ENCODE measurements at places on chromosomes 2 and 18.

DNA sequence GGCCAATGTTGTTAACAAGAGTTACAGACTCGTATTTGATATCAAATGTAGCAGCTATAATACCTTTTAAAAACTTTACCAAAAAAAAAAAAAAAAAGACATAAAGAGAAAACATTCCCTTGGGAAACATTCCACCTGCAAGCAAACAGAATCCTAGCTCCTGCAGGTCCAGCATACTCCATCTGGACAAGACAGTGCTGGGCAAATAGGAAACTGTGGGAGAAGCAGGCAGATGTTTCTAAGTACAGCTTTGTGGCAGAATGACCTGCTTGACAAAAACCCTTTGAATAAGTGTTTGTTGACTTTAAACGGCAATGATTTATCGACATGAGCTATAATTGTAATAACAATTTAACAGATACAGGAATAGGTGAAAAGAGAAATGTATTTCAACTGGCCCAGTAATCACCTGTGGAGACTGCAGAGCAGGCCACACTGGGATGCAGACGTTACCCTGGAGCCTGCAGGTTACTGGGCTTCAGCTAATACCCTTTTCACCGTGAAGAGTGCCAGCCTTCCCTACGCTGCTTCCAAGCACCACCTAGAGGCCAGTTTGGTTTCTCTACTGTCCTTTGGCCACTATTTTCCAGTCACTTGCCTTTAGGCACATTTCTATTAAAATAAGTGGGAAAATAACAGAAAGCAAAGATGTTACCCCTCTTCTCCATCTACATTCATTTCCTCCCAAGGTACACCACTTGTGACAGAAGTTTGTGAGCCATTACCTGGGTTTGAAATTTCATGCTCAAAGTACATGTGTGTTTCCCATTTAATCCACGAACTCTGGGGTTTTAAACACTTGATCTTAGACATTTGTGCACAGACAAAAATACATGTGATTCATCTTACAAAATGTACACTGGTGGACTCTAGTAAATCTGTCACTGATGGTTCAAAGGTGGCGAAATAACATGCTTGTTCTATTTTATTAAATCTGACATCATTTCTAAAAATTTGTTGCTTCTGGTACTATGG is 96.9 kb upstream of the ZNF397 start:
- peak; percentile 38 for DNase-seq

GRCh38 chr2:118881490-118882129 is 34.2 kb upstream of the EN1 start:
- DNase-seq, result no peak

DNA sequence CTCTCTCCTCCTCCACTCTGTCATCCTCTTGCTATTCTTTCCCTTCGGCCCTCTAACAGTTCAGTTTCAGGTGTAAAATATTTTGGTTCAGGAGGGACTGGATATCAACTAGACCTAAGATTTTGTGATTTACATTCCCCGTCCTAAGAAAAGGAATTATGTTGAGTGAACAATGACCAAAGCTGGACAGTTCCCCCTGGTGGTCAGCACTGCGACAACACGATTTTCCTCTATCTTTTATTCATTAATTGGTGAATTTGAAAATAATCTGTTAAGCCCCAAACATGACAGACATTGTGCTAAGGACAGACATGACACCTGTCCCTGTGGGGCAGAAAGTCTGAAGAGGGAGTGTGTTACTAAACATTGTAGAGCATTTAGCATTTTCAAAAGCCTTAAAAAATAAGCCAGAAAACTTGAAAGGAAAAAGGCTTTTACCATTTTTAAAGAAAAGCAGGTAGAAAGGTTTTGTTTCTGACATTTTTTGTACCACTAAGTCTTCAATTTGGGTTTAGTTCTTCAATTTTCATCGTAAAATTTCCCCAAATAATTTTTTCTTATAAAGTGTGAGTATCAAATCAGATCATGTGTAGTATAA is 28.4 kb upstream of the GTF2A1L start:
- DNase-seq, result no peak

GRCh38 chr2:26477126-26477910 is 606 bp downstream of the OTOF start:
- no peak for DNase-seq

- DNase-seq, result no peak
Observed at GRCh38 chr2:240585101-240585500, 1.4 kb upstream of the CAPN10 start.

GRCh38 chr2:73699437-73699836 is 37.7 kb downstream of the TPRKB start:
- DNase-seq, result no peak

DNA sequence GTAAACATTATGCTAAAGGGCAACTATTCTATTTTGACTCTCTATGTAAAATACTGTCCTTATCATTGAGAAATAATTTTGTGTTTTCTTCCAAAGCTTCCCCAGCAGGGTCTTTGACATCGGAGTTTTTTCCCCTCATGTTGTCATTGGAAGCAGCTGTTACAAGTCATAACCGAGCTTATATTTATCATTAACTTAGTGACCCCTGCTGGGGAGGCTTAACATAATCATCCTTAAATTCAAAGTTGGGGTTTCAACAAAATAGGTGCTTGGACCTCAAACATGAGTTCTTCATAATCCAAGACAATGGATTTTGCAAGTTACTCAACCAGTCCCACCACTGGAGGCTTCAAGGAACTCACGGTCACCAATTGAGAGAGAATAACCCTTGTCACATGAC is 330.9 kb downstream of the DCC start:
- peak; percentile 84 for DNase-seq

DNA sequence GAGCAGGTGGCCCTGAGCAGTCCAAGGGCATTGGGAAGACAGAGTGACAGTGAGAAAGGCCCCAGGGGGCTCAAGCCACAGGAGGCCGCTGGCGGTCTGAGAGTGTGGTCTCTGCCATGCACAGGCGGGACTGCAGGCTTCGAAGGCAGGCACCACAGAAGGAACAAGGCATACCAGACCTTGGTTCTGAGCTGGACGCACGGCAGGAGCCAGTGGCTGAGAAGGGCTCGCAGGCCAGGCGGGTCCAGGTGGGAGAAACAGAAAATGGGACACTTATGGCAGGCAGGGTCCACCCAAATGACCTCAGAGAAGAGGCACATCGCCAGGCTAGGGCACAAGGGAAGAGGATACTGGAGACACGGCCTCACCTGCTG is 14.9 kb downstream of the HJURP start:
- DNase-seq, result no peak

DNA sequence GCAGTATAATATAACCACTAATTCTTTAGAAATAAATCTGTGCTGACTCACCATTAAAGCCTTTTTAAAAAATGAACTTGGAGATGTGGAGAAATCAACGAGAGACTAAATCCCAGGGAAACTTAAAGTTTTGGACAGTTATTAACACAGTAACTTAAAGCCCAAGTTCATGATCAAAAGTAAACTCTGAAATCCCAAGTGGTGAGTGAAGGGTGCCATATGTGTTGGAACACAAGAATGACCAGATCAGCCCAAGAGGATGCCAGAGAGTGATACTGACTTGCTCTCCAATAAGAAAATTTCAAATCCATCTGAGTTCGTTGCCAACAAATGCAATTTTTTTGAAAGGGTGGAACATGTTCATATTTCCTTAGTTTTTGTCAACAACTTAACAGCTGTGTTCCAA is 838.1 kb upstream of the ACVR2A start:
- no peak for DNase-seq

GRCh38 chr2:155714983-155715382 is 617.5 kb downstream of the NR4A2 start:
- no peak for DNase-seq

DNA sequence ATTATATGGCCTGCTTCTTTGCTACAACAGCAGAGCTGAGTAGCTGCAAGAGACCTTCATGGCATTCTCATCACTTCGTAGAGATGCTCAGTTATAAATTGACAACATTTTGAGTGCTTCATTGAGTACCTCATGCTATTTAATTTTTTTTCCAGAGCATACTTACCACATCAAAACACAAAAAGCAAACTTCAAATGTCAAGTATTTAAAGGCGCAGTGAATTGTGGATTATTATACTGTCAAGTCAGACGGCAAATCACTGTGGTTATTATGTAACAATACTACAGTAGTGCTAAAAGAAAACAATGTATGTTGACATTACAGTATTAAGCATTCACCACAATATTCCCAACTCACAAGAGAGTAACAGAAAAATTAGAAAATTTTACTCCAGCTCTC is 12.5 kb downstream of the ZC3H8 start:
- DNase-seq, result no peak

- DNase-seq, result no peak
Observed at GRCh38 chr2:121185571-121186074, 99.4 kb downstream of the TFCP2L1 start.

DNA sequence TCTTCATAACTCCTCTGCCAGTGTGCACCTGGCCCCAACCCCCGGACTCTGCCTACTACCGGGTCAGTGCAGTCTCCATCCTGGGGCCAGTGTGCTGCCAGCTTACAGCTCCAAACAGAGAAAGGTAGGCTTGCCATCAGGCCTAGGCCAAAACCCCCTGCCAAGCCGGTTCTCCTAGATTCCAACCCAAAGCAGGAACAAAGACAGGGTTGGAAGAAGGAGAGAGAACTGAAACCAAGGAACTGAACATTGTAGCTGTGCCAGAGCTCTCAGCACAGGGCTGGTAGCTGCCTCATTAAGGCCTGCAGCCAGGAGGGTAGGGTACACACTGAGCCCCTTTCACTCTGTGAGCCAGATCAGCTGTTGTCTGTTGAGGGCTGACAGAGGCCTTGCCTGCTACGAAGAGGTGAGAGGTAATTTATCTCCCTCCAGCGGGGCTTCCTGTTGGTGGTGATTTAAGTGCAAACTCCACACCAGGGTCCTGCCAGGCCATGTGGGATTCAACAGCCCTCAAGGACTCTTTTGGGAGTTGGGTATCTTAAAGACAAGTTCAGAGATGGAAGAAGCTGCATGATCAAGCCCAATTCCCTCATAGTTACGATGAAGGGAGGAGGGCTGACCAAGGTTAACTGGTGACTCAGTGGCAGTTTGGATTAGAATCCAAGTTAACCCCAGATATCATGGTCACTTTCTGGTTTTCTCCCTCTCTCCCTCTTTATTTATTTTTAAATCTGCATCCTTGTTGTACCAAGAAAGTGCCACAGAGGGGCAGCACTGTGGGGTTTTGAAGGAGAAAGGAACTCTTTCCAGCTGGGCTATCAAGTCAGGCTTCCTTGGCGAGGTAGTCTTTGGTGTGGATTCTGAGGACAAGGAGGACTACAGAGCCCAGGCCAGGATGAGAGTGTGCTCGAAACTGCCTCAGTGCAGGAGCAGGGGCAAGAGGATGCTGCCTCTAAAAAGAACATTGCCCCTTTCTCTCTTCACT is 48.1 kb downstream of the CYRIA start:
- peak; percentile 42 for DNase-seq

DNA sequence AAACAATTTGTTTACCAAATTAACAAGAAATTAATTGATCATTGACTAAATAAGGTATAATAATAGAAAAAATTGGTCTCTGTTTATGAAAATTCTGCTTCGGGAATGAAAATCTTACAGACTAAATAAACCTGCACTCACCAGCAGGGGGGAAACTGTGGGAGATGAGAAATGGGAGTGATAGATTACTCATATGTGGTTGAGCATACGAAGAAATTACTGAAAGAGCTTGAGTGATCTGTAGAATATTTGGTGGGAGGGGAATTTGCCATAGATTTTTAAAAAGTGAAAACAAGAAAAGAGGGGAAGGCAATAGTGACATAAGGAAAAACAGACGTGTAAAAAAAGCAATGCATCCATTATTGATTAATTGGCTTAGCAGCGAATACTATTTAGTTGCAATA is 2.2 kb downstream of the HMSD start:
- DNase-seq, result no peak

DNA sequence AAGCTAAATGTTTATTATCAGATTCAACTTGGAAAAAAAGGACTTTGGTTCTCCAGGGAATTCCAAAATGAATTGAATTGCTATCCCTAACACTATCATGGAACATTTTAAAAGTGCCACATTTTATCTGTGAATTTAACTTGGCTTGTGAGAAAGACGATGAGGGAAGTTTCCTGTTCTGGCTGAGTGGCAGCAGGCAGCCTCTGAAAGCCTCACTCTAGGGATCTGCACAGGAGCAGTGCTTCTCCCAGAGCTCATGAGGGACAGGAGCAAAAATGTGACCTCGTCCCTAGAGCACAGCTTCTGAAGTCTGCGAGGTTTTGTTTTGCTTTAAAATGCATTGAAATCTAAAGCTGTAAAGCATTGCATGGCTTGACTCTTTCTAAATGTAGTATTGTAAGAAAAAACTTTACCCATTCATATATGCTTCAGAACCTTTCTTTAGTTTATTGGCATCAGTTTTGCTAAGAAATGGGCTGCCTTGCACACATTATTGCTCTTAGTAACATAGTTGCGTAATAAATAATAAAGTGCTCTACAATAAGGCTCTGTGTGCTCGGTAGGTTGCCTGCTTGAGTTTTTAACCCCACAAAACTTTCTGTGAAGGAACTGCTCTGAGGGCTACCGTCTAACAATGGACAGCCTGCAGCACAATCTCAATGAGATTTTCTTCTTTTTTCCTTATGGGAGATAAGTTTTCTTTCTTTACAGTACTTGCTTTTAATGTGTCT is 136.2 kb upstream of the CDCA7 start:
- no peak for DNase-seq

- DNase-seq, result no peak
Observed at GRCh38 chr2:50143822-50144575, 887.9 kb downstream of the NRXN1 start.

DNA sequence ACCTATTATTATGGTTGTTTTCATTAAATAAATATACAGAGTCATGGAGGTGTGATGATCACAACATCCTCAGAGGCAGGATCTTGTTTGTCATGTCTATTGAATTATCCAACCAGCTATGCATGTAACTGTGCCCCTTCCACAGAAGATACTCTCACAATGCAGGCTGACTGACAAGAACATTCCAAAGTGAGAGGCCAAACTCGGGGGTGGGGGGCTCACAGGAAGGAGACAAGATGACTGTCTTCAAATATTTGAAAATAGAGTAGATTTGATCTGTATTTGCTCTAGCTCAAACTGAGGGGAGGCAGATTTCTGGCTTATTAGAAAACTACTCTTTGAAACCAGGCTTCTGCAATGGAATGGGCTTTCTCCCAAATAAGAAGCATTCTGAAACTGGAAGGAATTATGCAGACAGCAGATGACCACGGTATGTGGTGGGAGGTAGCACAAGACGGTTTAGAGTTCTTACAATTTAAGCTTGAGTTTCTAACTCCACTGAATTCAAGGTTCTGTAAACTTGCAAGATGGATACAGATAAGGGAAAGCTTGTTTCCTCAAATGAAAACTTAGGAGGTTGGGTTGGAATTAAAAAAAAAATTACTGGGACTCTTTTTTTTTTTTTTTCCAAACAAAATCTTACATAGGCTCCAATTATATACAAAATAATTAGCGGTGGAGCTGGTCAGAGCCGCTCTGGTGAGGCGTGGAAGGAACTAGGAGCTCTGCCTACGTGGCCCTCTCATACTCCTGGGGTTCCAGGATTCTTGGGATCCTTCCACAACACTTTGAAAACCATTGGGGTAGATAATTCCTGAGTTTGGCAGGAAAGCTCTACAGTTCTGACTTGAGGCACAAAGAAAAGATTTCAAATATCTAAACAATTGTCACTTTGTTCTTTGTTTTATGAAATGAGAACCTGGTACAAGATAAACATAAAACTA is 79.3 kb downstream of the PLA2R1 start:
- DNase-seq, result no peak

- DNase-seq, result no peak
Observed at GRCh38 chr2:11617984-11618707, 51.8 kb downstream of the NTSR2 start.

- no peak for DNase-seq
Observed at GRCh38 chr2:80527119-80527518, 222.6 kb upstream of the LRRTM1 start.

GRCh38 chr18:80178935-80179818 is 68.1 kb downstream of the PARD6G start:
- DNase-seq, result no peak

Data from left lung (tissue), 14 donors.